Memory B cell (primary cell): ENCODE measurements at places on chromosomes 12 and 14.
A peak's percentile ranks its signal among the peaks of the same experiment; 100 is the strongest.

- no peak for DNase-seq
Observed at GRCh38 chr14:61628016-61628725, 67.1 kb upstream of the HIF1A start.

GRCh38 chr12:64714551-64714968, 44.6 kb downstream of the GNS start:
- DNase-seq: no peak

GRCh38 chr14:65229748-65230728, 127.7 kb upstream of the MAX start:
- DNase-seq: peak; percentile 22

DNA sequence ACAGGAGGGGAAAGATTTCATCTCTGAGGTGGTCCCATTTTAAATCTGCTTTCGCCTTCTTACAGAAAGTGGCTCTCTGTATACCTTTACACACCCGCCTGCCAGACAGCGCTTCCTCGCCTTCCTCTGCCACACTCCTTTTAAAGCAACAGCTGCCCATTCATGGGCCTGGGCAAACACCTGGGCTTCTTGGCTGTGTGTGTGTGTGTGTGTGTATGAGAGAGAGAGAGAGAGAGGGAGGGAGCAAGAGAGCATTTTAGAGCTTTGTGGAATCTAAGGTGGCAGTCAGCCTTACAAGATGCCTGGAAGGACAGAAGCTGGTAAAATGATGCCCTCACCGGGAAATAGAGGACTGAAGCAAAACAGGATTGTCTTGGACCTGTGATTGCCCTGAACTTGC, 20.0 kb downstream of the PTHLH start:
- DNase-seq: no peak

GRCh38 chr12:12396694-12397093, 39.8 kb downstream of the BORCS5 start:
- DNase-seq: no peak

DNA sequence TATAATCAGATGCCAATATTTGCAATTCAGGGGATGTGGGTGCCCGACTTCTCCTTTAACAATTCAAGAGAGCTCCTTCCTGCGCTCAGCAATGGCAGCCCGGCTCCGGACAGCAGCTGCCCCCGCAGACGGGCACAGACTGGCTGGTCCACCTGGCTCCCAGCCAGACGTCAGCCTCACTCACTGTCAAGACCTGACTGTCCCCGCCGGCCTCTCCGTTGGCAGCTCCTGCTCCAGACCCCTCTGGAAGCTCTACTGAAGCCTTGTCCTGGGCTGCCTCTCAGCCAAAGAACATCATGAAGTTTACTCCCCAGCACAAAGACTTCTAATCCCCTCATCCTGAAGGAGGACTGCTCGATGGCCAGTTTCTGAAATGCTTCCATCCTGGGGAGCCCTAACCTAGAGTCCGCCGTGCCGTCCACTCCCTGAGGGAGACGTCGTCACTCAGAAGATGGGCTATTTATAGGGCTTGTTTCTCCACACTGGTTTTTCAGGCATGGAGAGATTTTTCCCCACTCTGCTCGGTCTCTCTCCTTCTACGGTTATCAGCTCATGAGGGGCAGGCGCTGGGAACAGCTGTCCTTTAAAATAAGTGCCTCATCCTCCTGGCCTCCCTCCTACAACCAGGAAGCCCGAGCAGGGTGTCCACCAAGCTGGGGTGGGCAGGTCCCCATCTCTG, 126.2 kb downstream of the RFLNA start:
- no peak for DNase-seq

DNA sequence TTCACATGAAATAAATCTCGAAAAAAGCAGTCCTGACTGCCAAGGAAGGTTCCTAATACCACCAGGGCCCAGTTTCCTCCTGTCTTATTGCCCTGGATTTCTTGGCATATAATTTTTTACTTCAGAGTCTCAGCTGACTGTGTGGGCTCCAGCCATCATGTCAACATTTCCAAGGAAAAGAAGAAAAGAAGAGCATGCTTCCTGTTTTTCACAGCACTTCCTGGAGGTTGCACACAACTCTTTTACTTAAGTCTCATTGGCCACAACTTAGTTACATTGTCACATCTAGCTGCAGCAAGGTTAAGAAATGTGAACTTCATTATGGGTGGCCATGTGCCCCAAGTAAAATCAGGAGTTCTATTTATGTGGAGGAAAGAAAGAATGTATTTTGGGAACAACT, 24.3 kb downstream of the DACT1 start:
- DNase-seq: no peak

DNA sequence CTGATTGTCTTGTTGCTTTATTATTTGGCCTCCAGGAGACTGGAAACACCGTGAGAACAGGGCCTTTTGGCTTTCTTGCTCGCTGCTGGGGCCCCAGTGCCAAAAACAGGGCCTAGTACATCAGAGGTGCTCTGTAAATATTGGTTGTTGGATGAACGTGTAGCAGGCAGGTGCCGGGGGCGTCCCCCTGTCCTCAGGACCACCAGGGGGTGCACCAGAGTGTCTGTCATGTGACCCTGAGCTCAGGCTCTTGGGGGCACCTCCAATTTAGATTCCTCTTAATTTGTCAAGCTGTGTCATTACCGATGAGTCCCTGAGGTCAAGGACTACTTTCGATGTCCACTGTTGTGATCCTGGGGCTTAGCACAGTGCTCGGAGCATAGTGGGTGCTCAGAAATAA, 87.1 kb downstream of the ACACB start:
- no peak for DNase-seq

DNA sequence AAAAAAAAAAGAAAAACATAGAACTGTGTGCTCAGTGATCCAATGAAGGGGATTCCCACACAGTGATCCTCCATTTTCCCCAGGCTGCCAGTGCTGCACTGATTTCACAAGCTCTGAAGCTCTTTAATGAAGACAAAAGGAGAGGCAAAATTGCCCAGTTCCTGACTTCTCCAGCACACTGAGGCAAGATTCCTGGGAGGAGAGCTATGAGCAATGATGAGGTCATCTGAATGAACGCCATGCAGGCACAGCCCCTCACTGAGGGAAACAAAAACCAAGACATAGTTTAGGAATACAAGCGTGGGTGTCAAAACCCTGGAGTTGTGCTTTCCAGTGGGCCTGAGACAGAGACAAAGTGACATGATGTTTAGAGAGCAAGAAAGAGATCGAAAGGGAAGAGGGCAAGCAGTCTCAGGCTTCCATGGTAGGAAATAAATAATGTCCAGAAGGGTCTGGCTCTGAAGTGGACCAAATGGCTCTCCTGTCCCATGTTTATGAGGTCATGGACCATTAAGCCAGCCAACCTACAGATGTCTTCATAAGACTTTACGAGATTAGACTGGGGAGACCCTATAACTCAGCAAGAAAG, 40.9 kb upstream of the SMUG1 start:
- no peak for DNase-seq

DNA sequence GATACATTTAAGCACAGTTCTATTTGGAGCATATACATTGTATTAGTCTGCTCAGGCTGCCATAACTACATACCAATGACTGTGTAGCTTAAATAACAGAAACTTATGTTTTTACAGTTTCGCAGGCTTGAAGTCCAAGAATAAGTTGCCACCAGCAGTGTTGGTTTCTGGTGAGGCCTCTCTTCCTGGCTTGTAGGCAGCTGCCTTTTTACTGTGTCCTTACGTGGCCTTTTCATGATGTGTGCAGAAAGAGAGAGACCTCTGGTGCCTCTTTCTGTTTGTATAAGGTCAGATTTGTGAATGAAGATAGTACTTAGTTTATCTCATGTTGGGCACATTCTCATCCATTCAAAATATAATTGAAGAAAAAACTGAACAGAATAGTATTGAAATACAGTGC, 636.6 kb downstream of the FLRT2 start:
- DNase-seq: no peak

DNA sequence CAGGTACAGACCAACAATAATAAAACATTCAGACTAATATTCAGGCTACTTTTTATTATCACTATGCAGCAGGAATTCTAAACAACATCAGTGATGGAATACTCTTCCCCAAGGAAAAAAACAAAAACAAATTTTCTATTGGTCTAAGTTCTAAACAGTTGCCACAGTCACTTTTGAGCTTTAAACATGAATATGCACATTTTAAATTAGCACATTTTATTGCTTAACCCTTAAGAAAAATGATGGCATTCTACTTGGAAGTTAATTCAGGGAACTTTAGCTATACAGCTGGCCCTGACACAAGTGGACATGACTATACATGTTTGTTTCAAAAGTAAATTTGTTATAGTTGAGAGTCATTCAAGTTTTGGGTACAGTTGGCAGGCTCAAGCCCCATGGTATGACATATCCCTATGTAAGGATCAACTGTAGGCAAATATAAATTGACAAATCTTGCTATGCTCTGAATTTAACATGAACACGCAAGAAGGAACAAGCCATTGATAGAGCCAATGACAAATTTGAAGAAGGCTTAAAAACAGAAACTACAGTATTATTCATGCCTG, 224.3 kb upstream of the AMIGO2 start:
- no peak for DNase-seq

DNA sequence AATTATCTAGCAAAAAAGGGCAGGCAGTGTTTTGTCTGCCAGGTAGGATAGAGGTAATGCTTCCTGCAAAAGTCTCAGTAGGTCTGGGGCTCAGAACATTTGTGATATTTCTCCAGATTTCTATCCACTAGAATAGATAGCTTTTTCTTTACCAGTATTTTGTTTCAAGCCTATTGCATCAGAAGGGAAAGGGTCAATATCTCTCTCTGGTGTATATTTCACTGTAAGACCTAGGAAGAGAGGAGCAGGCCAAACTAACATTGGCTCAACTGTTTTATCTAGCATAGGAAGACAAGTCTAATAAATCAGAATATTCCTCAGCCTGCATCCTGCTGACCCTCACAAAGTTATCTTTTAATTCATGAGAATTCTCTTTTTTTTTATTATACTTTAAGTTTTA, 106.7 kb upstream of the DAAM1 start:
- no peak for DNase-seq

DNA sequence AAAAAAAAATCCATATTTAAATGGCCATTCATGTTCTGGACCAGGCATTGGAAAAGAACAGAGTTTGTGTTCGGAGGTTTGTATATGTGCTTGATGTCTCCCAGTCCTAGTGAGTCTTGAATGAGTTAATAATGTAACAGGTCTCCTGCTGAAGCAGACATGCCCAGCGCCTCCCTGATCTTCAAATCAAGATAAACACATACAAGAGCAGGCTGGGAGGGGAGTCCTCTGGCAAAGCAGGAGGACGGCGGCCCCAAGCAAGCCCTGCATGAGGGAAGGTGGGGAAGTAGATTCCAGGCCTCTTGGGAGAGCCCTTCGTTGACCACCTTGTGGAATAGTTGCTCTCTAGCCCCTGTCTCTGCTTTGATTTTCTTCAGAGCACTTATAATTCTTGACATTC, 156.3 kb downstream of the ZFP36L1 start:
- DNase-seq: no peak

GRCh38 chr14:26339381-26339780, 258.5 kb downstream of the NOVA1 start:
- no peak for DNase-seq

DNA sequence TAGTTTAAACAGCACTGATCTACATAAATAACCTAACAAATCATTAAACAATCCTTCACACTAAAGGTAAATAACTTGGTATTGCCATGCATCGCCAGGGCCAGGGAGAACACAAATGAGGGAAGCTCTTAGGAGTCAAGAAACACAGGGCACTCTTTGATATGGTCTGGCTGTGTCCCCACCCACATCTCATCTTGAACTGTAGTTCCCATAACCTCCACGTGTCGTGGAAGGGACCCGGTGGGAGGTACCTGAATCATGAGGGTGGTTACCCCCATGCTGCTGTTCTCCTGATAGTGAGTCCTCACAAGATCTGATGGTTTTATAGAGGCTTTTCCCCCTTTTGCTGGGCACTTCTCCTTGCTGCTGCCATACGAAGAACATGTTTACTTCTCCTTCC, 17.3 kb downstream of the TMEM132D start:
- no peak for DNase-seq

DNA sequence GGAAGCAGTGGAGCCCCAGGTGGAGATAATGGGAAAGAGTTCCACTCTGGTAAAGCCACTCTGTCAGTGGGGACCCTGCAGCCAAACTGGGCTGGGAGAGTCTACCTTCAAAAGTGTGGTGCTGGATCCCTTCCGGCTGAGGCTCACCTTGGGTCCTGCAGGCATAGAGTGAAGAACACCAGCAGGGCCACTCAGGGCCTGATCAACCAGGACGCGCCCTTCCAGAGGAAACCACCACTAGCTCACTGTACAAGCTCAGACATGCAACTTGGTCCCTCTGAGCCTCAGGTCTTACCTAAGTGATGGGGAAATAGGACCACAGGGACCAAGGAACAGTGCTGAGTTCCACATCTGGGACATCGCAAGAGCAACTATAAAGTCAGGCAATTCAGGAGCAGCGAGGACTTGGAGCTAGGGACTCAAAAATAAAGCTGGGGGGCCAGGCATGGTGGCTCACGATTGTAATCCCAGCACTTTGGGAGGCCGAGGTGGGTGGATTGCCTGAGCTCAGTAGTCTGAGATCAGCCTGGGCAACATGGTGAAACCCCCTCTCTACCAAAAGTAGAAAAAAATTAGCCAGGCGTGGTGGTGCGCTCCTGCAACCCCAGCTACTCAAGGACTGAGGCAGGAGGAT, 5.9 kb upstream of the PRPH start:
- no peak for DNase-seq

- no peak for DNase-seq
Observed at GRCh38 chr12:125186471-125187147, 121.4 kb downstream of the AACS start.

GRCh38 chr12:26749781-26750180, 83.2 kb downstream of the ITPR2 start:
- DNase-seq: no peak

DNA sequence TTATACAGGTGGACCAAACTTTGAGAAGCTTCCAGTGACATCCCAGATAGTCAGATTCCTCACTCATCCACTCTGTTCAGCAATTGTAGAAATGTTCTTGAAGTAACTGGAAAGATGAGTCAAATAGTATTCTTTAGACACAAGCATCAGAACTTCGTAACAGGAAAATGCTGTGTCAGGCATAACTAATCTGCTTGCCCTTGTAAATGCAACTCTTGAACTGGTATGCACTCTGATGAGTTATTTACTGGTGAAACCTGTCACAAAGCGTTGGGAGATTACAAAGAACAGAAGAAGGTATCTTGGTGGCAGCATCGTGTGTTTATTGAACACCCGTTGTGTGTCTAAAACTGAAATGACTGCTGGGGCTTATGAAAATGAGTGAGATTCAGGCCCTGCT, 10.8 kb upstream of the DUSP6 start:
- no peak for DNase-seq

DNA sequence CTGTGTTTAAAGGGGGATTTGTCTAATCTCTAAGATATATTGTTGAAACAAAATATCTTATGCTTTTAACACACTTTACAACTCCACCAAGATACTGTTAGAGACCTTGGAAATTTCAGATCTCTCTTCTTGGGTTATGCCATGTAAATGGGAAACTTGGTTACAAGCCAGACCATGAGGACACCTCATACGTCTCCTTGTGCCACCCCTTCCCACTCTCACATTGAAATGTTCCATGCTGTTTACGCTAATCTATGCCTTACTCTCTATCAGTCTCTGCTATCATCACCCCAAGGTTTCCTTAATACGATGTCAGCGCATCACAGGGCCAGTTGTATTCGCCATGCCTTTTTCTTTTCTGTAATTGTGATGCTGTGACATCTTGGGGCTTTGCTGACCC, 13.4 kb upstream of the DEGS2 start:
- no peak for DNase-seq
